Activated T-helper 9 cell treated with anti-CD3 and anti-CD28 coated beads, Interleukin-2, amount 50 U/mL, for 16 hours (primary cell): ENCODE measurements at places on chromosomes 3 and 15.

DNA sequence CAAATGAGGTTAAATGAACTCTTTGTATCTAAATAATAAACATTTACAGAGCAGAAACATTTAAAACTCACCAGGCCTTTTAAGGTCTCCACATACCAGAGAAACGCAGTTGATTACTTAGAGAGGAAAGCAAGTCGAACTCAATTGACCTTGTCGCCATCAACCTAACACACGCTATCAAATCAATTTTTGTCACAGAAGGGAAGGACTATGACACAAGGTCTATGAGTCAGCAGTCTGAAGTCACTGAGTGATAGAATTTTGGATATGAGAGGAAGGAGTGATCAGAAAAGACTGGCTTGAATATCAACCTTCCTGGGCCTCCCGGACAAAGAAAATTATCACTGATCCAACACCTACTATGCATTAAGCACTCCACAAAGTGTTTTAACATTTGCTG, 514.4 kb upstream of the ZNF385D start:
- no peak for DNase-seq

DNA sequence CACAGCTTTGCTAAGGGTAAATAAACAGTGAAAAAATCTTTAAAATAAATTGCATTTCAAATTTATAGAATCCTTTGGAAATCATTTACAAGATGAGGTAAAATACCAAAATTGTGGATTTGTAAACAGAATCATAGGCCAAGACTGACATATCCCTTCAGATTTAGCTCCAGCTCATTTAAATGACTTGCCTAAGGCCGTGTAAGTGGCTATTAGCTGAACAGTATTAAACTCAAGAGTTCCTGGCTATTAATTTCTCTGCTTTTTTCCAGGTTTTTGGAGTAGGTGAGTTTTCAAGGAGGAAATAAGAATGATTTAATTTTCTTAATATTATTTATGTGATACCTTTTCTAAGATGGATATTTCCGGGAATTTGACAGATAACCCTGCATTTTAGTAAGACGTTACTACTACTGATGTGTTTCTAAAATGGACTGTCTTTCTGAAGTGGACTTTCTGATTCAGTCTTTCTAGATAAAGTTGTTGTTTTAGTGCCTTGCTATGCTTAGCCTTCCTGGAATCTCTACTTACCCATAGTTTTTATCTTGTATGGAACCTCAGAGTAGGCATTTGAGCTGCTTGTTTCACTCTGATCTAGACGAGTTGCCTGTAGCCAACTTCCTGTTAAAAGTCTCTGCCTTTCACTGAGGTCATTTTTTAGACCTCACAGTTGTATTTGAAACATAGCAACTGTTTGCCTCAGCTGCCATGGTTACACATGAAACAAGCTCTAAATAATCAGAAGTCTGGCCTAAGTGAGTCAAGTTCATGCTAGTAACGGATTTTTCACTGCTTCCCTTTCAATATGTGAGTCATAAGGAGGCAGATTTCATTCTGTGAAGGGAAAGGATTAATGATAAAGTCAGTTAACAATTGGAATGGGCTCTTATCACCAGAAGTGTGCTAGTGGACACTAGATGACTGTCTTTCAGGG, 127.0 kb downstream of the KLHL25 start:
- peak; percentile 37 for DNase-seq

DNA sequence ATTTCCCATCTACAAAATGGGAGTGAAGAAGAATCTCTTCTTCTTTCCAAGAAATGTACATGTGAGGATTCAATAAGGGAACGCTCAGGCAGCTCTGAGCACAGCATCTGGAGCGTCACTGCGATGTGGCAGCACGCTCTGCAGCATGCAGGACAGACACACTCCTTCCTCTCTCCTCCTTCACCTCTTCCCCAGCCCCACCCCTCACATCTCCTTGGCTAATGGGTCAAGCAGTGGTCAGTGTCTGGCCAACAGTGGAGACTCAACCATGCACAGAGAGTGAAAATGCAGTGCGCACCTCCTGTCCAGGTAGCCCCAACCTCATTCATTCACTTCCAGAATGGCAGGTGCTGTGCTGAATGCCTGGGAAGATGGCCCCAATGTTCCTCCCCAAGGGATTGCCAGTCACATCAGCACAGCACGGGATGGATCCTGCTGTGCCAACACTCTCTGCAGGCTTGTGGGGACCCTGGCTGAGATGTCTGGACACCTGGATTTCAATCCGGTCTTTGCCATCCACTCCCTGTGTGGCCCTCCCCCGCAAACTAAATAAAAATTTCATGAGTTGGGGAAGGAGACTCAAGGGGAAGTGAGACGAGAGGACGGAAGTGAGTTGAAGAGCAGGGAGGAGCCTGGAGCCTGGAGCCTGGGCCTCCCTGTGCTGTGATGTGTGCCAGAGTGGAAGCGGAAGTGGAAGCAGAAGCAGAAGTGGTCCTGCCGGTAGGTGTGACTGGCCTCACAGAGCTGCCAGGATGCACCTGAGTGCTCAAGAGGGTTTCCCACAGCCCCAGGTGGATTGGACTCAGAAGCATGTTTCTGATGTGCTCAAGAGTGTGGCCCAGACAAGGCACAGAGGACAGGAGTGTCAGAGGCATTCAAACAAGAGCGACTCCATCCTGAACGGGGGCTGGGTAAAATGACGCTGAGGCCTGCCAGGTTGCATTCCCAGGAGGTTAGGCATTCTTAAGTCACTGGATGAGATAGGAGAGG, 163.9 kb downstream of the SMAD6 start:
- DNase-seq = no peak

DNA sequence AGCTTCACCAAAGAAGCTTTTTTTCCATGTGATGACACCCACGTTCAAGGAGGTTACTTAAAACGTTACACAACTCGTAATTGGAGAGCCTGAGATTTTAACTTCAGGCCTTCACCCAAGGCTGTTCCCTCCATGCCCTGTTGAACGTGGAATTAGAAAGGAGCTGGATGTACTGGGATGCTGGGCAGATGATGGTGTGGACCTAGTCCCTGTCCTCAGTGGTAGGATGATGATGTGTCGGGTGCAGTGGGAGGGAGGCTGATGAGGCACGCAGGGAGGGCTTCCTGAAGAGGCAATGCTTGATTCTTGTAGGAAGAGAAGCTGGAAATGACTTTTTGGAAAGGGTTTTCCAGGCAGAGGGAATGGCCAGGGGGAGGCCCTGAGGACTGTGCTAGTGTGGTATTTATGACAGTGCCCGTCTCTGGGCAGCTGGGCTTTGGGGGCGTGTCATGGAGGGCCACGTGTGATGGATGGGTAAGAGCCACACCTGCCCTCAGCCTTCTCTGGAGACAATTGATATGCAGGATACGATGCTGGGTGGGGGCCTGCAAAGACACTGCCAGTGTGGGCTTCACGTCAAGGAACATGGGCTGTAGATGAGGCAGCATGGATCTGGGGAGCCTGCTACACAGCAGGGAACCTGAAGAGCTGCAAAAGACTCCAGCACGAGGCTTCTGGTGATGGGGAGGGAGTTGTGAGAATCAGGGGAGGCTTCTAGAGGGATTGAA, 15.3 kb downstream of the SYNM start:
- no peak for DNase-seq

- DNase-seq = no peak
Observed at GRCh38 chr3:116083683-116084082, 361.6 kb downstream of the LSAMP start.

DNA sequence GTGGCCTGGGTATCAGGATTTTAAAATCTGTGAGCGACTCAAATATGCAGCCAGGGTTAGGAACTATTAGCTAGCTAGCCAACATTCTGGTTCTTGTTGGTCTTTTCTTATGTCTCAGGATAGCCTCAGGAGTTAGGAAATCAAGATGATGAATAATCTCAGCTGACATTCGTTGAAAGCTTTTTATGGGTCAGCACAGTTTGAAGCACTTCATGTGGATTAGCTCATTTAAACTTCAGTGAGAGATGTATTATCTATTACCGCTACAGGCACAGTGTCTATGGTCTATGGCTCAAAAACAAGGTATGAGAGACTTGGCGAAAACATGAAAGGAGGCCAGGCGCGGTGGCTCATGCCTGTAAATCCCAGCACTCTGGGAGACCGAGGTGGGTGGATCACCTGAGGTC, 187.5 kb upstream of the THRB start:
- no peak for DNase-seq

GRCh38 chr15:98948941-98949340, 58.7 kb downstream of the PGPEP1L start:
- DNase-seq = no peak

GRCh38 chr3:4426782-4427344, 40.2 kb downstream of the SUMF1 start:
- DNase-seq = no peak

DNA sequence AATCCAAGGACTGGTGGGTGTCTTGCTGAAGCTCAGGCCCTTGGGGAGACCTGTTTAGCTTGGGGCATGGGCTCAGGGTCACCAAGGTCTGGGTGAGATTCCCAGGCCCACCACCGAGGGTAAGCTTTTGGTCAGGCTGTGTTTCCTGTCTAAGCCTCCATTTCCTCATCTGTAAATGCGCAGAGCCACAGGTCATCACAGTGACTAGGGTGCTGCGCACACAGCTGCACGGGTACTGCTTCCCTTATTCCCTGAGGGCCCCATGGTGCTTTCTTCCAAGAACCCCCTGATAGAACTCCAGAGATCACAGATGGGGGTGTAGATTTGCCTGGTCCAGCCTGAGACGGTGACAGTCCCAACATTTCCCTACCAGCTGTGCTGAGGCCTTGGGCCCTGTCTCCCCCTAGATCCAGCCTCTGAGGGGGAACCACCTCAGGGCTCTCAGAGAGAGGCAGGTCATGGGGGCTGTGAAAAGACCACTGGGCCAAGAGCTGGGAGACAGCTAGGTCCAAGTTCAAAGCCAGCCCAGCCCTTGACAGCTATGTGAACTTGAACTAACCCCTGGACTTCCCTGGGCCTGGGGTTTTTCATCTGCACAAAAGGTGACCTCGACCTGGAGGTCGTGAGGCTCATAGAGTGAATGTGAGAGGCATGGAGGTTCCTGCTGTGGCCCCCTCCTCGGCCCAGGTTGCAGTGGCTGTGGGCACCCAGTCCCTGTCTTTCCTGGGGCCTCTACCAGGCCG, 60.7 kb downstream of the SEMA3G start:
- no peak for DNase-seq

DNA sequence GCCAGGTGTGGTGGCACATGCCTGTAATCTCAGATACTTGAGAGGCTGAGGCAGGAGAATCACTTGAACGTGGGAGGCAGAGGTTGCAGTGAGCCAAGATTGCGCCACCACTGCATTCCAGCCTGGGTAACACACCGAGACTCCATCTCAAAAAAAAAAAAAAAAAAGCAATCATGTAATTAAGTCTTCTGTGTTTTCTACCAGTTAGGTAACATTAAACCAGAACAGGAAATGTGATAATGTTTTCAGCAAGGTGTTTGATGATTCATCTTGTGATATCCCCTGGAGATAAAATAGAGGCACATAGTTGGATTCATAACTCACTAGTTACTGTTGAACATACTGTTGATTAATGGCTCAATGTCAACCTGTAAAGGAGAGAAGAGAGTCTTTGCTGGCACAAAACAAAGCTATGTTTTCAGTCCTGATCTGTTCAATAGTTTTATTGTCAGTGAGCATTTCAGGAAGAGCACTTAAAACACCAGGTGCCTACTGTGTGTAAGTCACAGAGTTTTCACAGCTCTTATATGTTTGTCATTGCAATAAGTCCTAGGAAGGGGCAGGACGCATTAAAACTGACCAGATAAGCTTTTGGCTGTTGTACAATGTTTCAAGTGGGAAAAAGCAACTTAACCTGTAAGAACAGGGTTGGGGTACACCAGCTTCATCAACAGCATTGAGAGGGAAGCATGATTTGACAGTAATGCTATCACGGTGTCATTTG, 19.5 kb downstream of the DNAJB11 start:
- DNase-seq = no peak

GRCh38 chr3:49553324-49553691, 969 bp upstream of the BSN start:
- DNase-seq = no peak

- no peak for DNase-seq
Observed at GRCh38 chr15:25136119-25136518, 181.3 kb downstream of the SNRPN start.

- DNase-seq = no peak
Observed at GRCh38 chr15:45182996-45183395, 4.8 kb downstream of the SHF start.

DNA sequence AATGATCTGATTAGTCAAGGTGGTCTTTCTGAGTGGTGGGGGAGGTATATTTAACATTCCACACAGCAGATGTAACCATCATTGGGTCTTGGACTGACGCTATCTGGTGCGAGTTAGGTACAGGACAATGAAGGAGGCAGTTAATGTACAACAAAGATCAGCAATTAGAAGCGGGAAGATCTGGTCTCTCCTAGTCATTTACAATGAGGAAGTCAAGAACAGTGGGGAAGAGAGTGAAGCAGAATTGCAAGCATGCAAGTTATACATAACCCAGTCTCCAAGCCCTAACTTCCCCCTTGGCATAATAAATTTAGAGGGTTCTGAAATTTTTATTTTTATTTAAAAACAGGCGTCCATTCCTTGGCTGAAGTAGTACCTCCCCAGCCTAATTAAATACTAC, 14.1 kb downstream of the GPD1L start:
- no peak for DNase-seq

DNA sequence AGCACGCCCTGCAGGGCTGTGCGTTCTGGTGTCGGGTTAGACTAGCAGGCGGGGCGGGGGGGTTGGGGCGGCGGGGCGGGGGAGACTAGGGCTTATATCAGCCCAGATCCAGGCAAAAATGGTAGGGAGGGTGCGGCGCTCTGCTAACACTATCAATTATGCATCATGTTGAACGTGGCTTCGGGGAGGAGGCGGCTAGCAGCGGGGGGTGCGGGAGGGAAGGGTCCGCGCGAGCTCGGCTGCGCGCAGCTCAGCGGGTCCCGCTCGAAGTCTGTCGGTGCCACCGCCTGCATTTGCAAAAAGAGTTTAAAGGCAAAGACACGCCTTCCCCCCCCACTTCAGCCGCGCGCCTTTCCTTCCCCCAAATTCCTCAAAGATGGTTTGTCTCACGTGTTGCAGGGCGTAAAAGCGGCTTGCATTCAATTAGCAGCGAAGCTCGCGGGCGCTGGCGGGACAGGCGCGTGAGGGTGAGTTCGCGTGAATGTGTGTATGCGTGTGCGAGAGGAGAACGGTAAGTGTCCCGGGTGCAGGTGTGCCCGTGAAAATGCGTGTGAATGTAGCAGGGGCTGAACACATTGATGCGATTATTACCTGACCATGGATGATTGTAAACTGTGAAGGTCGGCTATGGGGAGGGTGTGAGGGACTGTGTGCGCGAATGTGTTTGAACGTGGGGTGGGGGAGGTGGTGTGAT, at the start of gene ISLR2:
TSS of gene ISLR2 (plus strand) at position 432 of the 694 bp plus-strand sequence. CDS start 2,169 bp downstream, outside the sequence.
- no peak for DNase-seq

GRCh38 chr3:65633018-65633638, 405.6 kb downstream of the MAGI1 start:
- DNase-seq = no peak

GRCh38 chr3:46573701-46574100, 7.6 kb upstream of the LRRC2 start:
- DNase-seq = no peak

- no peak for DNase-seq
Observed at GRCh38 chr3:110624576-110624975, 447.0 kb upstream of the NECTIN3 start.

DNA sequence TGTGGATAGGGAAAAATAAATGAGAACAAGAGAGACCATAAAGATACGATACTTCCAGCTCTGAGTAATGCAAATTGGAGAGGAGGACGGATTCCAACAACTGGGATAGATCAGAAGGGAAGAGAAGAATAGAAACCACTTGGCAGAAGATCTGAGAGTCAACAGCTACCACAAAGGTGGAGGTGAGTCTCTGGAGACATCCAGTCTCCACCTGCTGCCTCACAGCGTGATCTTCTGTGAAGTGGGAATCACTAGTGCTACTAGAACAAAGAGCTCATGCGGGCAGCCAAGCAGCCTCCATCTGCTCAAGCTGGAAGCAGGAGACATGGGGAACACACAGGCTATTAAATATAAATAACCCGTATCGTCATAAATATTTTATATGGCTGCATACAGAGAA, 558.5 kb upstream of the CFAP20DC start:
- DNase-seq = no peak
